NCI-H1048 (cell line): ENCODE measurements at places on chromosomes 12 and 14.

- no peak for DNase-seq
Observed at GRCh38 chr12:126204326-126204725, 1139.1 kb downstream of the AACS start.

- no peak for DNase-seq
Observed at GRCh38 chr14:72553656-72554055, 340.2 kb downstream of the DPF3 start.

- DNase-seq: no peak
Observed at GRCh38 chr14:72714094-72714493, 179.8 kb downstream of the DPF3 start.

- DNase-seq: no peak
Observed at GRCh38 chr12:80233926-80234325, 134.6 kb downstream of the OTOGL start.

- no peak for DNase-seq
Observed at GRCh38 chr12:108801736-108802100, 55.7 kb downstream of the SSH1 start.

DNA sequence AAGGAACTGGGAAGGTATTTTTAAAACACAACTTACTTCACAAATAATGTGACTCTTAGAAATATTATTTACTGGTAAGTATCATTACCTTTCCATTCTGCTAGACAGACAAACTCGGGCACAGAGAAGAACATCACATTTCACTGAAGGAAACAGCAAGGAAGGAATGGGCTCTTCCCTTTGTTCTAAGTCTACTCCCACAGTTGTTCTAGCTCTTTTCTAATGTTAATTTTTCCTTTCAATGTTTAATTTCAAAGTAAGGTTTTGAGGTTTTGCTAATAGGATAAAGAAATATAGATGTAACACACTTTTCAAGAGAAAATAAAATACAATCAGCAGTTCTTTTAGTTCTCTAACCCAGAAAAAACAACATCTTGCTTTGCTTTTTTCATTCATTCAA is 7.0 kb downstream of the NID2 start:
- DNase-seq: no peak

GRCh38 chr14:63854330-63854729 is 1.5 kb downstream of the SYNE2 start:
- no peak for DNase-seq

- DNase-seq: no peak
Observed at GRCh38 chr14:94345344-94346064, 22.4 kb upstream of the SERPINA6 start.

DNA sequence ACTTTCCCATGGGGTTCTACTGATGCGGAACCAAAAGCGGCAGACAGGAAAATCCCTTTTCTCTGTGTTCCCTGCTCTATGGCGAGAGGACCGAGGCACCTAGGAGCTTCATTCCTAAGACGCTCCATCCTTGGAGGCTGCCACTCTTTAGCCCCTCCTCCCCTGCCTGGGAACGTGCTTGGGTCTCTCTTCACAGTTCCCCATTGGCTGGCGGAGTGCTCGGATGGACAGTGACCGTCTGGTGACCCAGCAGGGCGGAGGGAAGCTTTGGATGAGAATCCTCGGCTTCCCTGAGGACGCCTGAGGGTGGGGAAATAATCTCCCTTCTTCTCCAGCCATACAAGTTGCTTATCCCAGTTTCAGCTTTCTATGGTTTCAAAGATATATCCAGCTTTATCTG is 37.3 kb downstream of the KCNA5 start:
- no peak for DNase-seq

DNA sequence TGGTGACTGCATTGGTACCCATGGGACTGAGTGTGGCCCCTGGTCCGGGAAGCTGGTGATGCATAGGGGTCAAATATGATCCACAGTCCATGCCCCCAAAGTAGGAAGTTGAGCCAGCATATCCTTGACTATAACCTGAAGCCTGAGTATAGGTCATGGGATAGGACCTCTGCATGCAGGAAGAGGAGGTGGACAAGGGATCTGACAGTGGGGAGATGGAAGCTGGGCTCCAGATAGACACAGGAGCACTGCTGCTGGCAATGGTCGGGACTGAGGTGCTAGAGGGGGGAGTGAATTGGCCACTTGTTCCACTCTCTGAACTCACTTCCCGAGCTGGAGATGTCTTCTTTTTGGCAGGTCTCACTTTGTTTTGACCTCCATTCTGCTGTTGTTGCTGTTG is 8.4 kb downstream of the OTX2 start:
- DNase-seq: no peak

DNA sequence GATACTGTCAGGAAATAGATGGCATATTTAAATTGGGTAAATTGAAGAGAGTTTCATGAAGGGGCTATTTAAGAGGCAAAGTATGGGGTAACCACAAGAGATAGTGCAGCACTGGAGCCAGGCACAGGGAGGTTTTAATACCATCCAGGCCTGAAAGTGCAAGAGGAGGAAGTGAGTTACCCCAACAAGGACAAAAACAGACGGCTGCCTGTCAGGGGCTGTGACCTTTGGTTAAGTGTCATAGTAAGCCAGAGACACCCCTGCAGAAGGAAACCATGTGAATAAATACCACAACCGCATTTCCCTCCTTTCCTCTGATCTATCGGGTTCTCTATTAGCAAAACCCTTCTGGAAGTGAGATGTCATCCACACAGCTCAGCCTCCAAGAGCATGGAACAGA is 122.0 kb upstream of the DHRS4 start:
- DNase-seq: no peak

- no peak for DNase-seq
Observed at GRCh38 chr14:77649326-77649725, 32.9 kb upstream of the SPTLC2 start.

DNA sequence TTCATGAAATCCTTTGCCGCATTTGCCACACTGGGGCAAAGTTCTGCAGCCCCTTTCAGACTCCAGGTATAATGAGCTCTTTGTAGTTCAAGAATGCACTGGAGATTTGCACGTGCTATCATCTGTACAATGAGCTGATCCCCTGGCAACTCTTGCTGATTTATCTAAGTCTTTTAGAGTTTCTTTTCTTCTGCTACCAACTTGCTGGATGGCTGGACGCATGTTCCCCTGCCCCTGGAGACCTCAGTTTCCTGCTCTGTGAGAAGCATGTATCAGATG is 103.2 kb downstream of the CMKLR1 start:
- DNase-seq: no peak

GRCh38 chr12:108772247-108772646 is 40.9 kb upstream of the CORO1C start:
- DNase-seq: no peak

DNA sequence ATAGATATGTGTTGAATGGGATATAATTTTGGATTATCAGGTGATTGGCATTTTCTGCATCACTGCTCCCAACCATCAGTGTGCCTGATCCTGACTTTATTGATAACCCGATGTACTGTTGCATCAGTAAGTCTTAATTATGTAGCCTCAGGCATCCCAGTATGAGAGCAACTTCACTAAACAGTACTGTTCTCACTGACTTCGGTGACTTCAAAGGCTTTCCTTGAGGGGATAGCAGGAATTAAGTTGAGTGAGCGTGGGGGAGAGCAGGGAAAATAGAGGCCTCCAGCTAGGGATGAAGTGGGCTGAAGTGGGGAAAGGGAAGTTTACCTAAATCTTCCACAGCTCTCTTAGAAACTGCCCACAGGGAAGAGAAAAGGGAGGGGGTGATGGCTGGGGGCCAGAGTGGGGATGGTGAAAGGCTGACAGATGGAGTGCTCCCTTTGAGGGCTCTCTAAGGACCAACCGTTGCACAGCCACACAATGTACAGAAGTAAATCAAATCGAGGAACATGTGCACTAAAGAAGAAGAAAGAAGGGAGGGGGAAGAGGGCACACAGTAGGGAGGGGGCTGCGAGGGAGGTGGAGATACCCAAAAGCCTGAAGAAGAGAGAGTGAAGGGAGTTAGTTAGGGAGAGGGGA is 10.7 kb upstream of the NEUROD4 start:
- DNase-seq: no peak
